ENCODE measurements at places on chromosomes 4 and X.
A peak's percentile ranks its signal among the peaks of the same experiment; 100 is the strongest.

DNA sequence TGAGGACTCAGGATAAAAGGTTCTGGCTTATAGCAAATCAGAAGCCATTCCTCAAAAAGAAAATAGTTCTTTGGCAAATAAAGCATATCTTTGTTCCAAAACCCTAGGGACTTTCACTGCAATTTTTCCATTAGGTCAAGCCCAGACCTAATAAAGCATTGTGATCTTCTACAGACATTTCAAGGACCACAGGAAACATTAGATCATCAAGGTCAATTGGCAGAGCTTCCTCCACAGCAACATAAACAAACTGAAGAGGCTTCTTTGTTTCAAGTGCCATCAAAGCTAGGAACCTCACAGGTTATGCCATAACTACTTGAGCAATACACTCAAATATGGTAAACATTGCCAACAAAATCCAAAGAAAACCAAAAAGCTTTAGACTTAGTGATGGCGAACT, 144.9 kb downstream of the ANXA5 start:
- no peak for DNase-seq

DNA sequence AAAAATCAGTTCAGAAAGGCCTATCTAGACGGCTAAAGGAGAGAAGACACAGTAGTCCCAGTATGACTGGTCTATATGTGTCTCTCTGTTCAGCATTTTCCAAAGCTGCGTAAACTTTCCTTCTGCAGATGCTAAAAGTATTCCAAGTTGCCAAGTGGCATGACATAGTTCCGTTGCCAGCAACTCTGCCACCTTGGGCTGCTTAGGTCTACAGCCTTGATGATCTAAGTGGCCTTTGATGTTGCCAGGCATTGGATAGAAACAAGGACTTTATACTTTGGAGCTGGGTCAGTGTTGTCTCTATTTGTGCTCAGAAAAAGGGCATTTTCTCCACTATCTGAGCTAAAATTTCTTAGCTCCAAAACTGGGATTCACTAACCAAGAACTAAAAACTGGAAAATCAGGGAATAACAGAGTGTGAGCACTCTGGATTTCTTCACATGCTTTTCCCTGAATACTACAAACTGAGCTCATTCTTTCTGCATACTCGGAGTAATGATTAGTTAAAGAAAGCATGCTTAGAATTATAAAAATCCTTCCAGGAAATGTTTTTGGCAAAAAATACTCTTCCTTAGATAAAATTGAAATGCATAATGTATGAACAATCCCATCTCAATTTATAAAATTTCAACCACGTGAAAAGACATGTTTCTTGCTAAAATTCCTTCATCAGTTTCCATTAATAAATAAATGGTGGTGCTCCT, 191.4 kb downstream of the ADAMTS3 start:
- DNase-seq: no peak

- DNase-seq: no peak
Observed at GRCh38 chr4:65671372-65671771, 1.1 kb upstream of the EPHA5 start.

DNA sequence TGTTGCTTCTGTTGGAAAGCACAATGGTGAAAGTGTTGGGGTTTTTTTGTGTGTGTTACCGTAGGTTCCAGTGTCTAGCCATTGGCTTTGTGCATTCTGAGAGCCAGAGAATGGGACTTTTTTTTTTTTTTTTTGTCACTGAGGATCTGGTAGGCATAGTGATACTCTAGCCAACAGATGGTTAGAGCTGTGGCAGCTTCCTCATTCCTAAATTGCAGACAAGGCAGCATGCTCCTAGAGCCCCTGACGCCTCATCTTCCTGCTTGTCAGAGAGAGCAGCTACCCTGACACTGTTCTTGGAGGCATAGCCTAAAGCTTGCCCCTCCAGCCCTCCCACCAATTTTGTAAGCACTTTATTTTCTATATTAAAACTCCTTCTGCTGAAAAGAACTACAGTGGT, 27.0 kb downstream of the ARHGEF9 start:
- DNase-seq: peak; percentile 27

DNA sequence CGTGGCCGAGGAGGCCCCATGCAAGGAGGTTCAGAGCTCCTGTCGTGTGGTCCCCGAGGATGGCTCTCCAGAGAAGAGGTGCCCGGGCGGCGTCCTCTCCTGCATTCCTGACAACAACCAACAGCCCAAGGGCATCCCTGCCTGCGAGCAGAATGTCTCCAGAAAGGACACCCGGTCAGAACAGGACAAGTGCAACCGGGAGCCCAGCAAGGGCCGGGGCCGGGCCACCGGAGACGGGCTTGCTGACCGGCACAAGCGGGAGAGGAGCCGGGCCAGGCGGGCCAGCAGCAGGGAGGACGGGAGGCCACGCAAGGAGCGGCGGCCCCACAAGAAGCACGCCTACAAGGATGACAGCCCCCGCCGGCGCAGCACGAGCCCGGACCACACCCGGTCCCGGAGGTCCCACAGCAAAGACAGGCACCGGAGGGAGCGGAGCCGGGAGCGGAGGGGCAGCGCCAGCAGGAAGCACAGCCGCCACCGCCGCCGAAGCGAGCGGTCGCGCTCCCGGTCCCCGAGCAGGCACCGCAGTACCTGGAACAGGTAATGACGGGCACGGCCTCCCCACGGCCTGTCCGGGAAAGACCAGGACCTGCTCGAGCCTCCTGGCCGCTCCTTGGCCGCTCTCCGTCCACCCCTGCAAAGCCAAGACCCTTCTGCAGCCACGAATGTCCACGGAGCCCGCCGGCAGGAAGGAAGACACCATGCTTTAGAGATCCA, 9.8 kb downstream of the AKAP17A start:
- no peak for DNase-seq

- DNase-seq: no peak
Observed at GRCh38 chrX:110042496-110042895, 39.6 kb downstream of the TMEM164 start.

DNA sequence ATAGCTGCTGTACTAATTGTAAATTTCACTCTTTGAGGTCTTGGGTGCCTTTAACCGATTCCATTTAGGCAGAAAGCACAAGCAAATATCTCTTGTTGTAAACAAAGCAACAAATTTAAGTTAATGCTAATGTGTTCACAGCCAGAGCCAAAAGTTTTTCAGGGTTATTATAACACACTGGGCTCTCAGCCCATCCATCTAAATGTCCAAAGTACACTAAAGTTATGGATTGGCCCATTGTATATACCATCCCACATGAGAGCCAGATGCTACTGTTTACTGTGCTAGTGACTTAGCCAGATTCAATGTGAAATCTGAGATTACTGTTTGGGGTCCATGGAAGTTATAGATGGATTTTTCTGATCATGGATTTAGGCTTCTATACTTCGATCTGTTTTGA, 186.7 kb downstream of the LARP7 start:
- no peak for DNase-seq

DNA sequence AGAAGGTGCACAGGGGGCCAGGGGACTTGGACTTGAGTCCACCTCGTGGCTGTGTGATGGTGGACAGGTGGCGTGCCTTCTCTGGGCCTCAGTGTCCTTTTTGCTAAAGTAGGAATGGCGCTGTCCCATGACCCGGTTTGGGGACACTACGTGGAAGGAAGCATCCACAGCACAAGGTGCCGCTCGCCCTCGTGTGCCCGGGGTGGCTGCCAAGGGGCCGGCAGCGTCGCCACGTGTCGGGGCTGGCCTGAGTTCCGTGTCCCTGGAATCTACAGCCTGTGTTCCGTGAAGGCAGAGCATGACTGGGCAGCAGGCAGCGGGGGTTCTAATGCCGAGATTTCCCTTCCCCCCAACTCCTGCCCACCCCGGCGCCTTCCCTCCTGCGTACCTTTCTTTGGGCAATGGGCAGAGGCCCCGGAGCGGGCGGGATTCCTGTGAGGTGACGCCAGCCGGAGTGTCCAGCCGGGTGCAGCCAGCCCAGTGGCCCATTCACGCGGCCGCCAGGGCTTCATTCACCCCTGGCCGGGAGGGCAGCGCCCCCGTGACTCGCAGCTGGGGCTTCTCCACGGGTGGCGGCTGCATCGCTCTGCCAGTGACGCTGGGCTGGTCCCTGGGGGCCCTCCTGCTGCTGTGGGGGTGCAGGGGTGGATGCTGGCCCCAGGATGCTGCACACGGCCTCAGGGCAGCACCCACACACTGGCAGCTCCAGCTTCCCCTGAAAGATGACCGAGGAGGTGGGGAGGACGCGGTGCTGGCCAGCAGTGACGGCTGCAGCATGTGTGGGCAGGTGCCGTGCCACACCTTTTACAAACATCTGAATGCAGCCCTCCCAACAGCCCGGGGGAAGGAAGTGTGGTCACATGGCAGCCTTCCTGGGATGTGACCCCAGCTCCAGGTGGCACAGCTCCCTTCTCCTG, 21.2 kb downstream of the DOK7 start:
- no peak for DNase-seq

DNA sequence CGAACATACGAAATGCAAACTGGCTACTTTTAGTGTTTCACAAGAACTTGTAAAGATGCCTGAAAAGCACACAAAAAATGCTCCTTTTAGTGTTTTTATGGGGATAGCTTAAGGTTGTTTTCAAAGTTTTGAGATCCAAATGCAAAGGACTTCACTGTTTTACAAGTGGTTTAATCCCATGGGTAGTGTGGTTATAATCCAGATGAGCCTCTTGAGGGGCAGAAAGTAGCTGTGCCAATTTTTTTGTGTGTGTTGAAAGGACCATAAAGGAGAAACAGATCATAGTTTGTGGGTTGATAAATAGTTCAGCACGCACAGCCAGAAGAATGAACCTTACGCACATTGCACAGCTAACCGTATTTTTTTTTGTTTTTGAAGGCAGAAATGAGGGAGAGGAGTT, 126.9 kb upstream of the GIMD1 start:
- no peak for DNase-seq

Measured in Kasumi-1 (cell line).